ENCODE measurements at places on chromosomes 11 and 22.

DNA sequence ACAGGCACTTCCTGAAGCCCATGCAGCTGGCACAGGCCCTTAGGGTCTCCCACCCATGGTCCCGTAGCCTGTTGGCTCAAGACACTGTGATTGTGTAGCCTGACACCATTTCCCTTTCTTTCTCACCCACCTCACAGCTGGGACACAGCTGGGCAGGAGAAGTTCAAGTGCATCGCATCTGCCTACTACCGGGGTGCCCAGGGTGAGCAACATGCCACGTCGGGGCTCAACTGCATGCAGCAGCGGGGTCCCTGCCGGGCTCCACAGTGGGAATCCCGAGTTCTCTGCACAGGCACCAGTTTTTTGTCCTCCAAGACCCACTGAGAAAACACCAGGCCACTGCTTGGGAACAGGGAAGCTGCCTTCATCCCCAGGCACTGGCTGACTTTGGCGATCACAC lies 10.6 kb downstream of the RAB36 start:
- DNase-seq = no peak

DNA sequence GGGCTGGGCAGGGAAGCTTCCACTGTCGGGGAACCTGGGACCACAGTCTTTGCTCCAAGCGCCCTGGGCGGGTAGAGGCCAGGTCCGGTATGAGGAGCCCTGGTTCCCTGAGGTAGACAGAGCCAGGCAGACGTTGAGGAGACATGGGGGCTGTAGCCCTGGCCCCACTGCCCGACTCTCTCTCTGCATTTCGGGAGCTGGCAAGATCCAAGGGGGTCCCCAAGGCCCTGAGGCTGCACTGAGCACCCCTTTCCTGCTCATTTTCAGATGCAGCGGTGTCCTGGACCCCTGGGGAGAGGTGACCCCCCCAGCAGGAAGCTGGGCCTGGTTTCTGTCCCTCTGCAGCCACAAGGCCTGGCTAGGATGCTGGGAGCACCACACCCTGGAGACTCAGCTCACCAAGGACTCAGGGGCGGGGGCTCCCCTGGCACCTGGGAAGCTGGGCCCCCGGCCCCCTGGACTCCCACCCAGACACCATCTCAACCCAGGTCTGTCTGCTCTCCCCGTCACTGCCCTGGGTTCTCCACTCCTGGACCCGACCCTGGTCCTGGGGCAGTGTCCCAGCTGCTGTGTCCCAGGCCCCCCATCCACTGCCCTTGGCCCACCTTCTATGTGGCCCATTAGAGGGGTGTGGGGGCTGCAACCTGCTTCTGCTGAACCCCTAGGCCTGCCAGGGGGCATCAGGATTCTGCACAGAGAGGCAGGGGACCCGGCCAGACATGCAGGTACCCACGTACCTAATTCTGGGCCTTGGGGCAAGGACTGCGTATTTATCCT lies 15.0 kb upstream of the MUC6 start:
- no peak for DNase-seq

DNA sequence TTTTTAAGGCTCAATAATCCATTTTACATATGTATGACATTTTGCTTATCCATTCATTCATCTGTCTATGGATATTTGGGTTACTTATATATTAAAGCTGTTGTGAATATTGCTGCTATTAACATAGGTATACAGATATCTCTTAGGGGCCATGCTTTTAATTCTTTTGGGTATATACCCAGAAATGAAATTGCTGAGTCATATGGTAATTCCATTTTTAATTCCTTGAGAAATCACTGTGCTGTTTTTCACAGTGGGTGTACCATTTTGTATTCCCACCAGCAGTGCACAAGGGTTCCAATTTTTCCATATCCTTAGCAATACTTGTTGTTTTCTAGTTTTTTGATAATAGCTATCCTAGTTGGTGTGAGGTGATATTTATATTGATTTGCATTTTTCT lies 19.0 kb downstream of the PRMT3 start:
- DNase-seq = no peak

GRCh38 chr11:29171360-29171950 lies 845.4 kb downstream of the KCNA4 start:
- DNase-seq = no peak

DNA sequence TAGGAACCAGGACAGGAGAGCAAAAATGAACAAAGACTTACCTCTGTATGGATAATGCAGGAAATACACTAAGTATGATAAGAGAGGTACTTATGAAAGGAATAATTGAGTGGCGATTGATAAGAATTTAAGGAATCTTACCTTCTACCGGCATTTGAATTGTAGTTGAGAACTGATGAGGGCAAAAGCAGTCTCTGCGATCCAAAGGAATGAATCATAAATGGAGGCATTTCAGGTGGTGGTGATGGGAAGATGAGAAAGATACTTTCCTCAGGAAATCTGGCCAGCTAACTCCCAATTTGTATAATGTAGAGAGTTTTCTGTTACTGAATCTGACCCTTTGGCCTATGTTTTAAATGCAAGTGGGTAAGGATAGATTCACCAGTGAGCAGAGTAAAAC lies 71.9 kb upstream of the C11orf87 start:
- no peak for DNase-seq

GRCh38 chr11:35302398-35302797 lies 117.0 kb downstream of the SLC1A2 start:
- DNase-seq = no peak

- no peak for DNase-seq
Measured at GRCh38 chr11:9028581-9028980, 24.8 kb upstream of the NRIP3 start.

DNA sequence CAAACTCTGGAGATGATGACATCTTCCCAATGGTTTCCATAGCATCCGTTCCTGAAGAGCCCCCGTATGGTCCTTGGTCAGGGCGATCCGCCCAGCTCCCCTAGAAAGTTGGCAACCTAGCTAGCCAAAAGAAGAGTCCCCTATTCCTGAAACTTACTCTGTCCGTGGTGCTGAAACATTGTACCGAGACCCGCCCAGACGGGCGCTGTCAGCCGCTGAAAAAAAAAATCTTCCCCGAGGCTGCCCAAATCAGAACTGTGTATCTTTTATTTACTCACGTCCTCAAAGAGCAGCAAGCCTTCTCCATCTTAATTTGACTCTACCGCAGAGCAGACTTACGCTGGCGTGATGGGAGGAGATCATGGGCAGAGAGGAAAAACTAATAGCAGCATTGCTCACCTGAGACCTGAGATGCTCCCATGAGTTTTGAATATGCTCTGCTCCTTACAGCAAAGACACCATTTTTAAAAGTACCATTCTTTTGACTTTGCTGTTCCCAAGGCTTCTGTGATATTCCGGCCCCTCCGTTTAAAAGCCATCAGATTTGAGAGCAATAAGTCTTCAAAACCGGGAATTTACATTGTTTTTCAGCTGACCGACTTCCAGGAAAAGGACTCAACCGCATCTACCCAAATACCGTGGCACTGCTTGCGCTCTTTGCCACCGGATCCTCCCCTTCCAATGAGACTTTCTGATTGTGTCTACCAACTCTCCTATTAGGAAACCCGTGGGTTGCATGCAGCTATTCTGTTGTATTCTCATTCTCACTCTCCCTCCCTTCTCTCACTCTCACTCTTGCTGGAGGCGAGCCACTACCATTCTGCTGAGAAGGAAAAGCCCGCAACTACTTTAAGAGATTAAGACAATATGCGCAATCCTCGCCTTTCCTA lies at the start of gene SLC17A6:
TSS of gene SLC17A6 (plus strand) at position 786 of the 890 bp plus-strand sequence. CDS start 153 bp downstream, outside the sequence.
- no peak for DNase-seq
